ENCODE measurements at places on chromosomes 12 and 14.

GRCh38 chr14:103427485-103428443 is 42.5 kb downstream of the MARK3 start:
- peak; percentile 89 for DNase-seq

DNA sequence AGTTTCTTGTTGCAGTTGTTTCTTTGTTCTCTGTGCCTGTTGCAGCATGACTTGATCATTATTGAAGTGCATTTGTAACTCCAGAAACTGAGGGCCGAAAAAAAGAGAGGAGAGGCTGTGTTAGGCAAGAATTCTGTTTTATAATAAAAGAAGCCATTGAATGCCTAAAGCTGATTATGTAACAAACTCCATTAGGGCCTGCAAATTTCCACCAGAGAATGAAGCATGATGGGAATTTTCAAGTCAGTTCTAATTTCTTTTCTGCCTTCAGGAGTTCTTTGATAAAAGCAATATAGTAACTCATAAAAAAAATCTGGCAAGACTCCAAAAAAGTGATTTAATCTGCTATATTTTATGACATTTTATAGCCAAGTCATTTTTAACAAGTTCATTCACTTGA is 156.7 kb upstream of the RASSF8 start:
- DNase-seq = peak; percentile 15

- DNase-seq = peak; percentile 94
Measured at GRCh38 chr14:69593018-69593677, 18.2 kb upstream of the SUSD6 start.

GRCh38 chr12:123101526-123101925 is 49.4 kb downstream of the PITPNM2 start:
- no peak for DNase-seq

- no peak for DNase-seq
Measured at GRCh38 chr14:64541261-64541971, 875 bp downstream of the HSPA2 start.

DNA sequence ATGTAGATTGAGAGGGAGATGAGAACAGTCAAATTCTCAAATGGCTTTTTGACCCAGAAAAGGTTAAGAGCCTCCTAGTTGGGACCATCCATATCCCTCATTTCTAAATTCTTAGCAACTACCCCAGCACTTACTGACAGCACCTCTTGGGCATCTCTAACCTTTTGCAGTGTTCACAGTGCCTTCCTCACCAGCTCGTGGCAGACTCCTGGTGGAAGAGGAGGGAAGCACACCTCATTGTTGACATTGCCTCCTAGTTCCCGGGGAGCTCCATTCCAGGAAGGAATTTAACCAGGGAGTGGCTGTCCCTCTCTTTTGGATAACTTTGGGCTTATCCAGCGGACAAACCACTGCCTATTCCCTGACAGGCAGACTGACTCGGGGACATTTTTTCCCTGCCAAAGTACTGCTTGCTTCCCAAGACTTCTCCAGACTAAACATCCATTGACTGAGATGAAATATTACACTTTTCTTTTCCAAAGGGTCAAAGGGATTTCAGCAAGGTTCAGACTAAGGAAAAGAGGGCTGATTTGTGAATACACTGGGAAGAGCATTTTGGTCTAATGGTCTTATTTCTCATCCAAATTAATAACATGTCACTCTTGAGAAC is 9.0 kb upstream of the OR6J1 start:
- DNase-seq = peak; percentile 80

- peak; percentile 95 for DNase-seq
Measured at GRCh38 chr14:74712499-74713394, at the start of the genes AREL1 and FCF1. AREL1 (minus strand) TSS chr14:74713080; CDS start chr14:74685615, 27,465 bp downstream. FCF1 (plus strand) TSS chr14:74713144; CDS start chr14:74713198, 54 bp downstream.

- DNase-seq = no peak
Measured at GRCh38 chr14:91103116-91103515, 10.8 kb upstream of the DGLUCY start.

DNA sequence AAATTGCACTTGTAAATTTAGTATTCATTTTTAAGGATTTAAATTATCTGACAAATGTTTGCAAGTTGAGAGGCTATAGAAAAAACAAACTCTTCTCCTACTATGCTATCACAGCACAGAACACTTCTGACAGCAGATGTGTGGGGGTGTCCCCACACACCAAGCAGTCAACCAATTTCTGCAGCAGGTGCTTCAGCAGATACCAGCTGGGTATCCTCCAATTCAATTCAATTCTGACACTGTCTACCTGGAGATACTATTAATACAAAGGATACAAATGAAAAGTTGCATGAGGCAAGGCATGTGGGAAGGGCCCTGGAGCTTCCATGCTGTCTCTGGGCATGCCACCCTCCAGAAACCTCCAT is 35.1 kb downstream of the PCNX1 start:
- DNase-seq = no peak

DNA sequence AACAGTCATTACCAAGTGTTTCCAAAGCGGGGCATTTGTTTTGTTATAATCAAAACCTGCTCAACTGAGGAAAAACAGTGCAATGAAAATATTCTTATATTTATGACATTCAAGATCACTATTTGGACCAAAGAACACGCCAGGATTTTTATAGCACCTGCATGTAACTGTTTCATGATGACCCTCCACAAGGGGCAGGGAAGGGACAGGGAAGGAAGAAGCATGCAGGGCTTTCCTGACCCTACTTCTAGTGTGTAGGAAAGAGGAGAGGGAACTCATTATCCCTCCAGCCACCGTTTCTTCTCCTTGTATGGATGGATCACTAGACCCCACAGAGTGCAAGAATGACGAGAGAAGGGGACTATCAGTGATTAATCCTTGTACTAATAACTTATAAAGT is 49.4 kb downstream of the SPPL3 start:
- no peak for DNase-seq

GRCh38 chr12:5912437-5913334 is 32.4 kb downstream of the ANO2 start:
- peak; percentile 24 for DNase-seq

- no peak for DNase-seq
Measured at GRCh38 chr14:64825509-64825908, 54.2 kb downstream of the SPTB start.

DNA sequence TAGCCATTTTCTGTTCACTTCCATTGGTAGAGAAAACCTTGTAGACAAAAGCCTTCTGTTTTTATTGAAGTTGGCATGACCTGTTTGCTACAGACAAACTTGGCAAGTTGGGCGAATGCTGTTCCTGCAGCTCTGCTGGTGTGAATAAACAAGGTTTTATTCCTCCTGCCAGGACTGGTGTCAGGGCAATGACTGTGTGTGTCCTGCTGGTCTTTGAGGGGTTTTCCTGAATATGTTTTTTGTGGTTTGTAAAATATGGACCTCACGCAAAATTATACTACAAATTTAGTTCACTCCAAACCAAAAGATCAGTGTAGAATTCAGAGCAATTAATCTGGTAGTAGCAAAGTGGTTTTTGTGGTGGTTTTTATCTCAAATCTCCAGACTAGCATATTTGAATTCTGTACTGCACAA is 140.8 kb downstream of the ERC1 start:
- DNase-seq = no peak

- no peak for DNase-seq
Measured at GRCh38 chr12:1348606-1349005, 245.8 kb downstream of the FBXL14 start.

GRCh38 chr14:39396448-39396847 is 35.8 kb downstream of the FBXO33 start:
- DNase-seq = no peak

DNA sequence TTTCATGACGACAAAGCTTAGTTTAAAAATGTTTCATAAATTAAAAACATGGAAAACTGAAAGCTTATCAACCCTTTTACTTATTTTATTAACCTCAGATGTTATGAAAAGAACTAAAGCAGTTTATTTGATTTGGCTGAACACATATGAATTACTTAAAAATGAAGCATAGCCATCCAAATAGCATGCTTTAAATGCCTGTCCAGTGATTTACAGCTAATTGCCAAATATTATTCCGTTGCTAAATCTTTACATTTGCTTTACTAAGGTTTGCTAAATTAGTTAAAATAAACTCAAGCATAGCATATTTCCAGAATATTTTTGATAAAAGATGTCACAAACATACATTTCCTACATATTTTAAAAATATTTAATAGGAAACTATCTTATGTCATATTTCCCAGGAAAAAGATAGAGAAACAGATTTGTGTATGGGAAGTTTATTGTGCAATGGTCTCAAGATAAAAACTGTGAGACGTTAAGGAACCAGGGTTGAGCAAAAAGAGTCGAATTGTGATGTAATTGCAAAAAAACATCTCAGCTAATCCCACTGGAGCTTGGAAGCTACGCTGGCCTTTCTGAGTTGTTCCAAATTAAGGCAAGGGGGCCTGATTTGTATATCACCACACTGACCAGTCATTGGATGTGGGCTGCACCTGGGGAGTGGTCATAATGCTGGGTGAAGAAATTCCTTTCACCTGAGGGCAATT is 25.8 kb downstream of the GPR135 start:
- no peak for DNase-seq

DNA sequence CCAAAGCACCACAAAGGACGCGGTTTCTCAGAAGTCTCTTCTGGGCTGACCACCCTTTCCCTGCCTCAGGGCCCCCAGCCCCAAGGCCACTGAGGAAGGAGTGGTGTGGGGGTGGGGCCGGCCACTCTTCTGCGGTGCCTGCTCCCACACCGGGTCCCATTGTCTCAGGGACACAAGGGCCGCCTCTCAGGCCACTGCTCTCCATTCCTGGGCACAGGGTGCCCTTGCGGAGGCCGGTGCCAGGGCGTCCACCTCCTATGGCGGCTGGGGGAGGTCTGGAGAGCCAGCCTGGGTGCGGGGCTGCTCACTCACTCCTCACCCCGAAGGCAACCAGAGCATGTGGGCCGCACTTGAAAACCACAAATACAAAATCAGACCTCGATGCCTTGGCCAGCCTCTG is 44.1 kb downstream of the PRIMA1 start:
- DNase-seq = no peak

- no peak for DNase-seq
Measured at GRCh38 chr12:63301311-63301710, 150.3 kb upstream of the AVPR1A start.

GRCh38 chr14:74649673-74650072 is 37.6 kb upstream of the LTBP2 start:
- no peak for DNase-seq

DNA sequence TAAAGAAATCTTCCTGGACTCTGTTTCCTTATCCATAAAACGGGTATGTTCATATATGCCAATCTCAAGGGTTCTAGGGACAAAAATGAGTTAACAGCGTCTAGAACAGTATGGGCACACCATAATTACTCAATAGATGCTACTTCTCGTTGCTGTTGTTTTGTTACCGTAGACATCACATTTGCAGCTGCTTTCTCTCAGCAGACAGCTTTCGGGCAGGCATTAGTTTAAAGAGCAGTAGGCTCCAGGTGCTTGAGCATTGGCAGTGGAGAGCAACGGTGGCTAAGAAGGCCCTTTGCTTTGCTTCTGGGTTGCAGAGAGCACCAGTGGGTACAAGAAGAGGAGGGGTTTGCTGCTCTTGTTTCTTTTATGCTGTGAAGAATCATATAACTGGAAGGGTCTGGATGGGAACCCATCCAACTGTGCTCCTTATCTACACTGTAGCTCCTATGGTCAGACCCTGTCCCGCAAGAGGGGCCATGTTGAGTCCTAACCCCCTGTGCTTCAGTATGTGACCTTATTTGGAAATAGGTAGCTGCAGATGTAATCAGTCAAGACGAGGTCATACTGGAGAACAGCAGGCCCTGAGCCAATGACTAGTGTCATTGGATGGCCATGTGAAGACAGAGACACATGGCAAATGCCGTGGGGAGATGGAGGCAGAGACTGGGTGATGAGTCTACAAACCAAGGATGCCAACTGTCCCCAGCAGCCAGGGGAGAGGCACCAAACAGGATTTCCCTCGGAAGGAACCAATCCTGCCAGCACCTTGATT is 120.0 kb downstream of the RBM19 start:
- no peak for DNase-seq

DNA sequence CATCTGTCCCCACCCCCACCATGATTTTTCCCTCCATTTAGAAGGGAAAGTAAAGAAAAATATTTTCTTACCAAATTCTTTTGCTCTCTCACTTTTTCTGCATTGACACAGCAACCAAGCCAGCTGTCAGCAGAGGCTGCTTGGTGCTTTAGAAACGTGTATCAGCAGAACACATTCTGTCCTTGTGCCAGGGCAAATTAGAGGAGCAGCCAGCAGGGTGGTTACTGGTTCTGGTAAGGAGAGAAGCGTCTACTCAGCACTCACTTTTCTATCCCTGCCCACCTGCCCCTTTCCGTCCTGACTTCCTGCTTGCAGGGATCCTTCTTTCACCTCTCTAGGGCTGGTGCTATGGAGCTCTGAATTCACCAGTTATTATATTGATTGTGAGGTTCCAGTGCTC is 327.5 kb upstream of the PDE3A start:
- DNase-seq = no peak

DNA sequence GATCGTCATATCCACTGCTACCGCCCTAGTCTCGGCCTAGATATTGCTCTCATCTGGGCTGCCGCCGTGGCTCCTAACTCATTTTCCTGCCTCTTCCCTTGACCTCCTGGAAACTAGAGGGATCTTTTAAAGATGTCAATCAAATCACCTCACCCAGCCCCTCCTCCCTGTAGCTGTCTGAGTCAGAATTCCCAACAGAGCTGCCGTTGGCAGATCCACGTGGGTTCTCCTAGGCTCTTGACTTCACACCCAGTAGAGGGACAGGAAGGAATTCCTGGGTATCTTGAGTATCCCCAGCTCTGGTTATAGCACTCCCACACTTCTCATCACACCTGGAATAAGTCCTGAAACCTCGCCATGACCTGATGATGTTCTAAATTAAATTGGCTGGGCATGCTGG is 11.9 kb downstream of the TGFB3 start:
- DNase-seq = no peak

- no peak for DNase-seq
Measured at GRCh38 chr12:124493809-124494750, 73.3 kb downstream of the NCOR2 start.

DNA sequence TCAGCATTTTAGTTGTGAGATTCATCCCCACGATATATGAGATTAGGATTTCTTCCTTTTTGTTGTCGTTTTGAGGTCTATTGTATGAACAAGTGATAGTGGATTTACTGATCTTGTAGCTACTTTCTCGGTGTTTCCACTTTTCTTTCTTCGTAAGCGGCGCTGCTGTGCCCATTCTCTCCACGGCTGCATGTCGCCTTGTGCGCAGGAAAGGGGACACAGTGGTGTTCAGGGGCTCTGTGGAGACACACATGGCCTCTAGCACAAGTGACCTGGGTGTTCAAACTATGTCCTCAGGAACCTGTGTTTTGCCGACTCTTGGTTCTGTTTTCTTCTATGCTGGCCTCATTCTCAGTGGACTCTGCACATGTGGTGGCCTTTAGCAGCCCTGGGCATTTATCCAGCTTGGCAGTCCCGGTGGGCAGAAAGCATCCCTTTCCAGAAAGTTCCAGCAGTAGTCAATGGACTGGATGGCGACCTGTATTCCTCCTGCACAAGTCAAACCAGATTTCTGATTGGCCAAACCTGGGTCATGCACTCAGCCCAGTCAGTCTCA is 18.7 kb downstream of the CKAP4 start:
- no peak for DNase-seq

DNA sequence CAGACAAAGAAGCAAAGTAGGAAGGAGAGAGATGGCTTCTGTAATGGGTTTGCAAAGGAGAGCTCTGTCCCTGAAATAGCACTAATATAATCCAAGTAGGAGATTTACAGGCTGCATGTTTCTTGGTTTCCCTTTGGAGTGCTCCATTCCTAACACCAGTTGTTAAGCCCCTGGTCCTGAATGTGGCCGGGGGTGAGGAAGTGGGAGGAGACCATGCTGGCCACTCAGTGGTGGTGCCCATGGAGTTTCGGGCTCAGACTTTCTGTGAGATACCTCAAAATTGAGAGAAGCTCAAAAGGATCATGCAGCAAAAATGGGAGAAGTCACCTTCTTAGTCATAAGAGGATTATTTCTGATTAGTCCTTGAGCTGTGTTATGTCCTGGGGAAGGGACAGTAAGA is 88.5 kb downstream of the DAD1 start:
- no peak for DNase-seq

- no peak for DNase-seq
Measured at GRCh38 chr14:91837076-91837475, 30.3 kb downstream of the TC2N start.
